Hematopoietic multipotent progenitor cell treated with erythropoietin and hydrocortisone succinate and interleukin-3 and kit ligand, for 17 days (in vitro differentiated cells): ENCODE measurements at places on chromosomes 1 and 21.

DNA sequence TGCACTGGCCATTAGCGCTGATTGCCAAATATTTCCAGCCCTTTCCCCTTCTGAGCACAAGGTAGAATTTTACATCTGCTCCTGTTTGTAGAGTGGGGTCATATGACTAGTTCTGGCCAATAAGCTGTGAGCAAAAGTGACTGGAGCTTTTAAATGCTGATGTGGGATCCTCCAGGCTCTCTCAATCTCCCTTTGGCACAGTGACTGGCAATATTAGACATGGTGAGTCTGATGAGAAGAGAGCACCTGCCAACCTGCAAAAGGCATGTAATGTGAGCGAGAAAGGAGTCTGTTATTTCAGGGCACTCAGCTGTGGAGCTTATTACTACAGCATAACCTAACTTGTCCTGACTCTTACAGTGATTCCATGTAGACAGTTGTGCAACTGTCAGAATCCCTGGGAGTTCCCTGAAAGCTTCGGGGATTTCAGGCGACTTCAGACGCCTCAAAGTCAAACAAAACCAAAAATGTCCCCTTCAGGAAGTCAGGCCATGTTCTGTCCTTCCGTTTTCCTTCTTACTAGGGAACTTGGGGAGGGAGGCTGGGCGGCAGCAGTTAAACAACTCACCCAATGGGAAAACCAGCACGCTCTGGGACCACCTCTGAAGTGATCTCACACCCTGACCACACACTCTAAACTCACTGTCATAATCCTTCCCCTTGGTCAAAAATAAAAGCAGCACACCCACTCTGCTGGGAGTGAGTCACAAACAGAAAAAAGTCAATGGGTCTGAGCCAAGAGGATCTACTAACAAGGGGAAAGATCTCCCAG is 3.6 kb upstream of the RASSF5 start:
- DNase-seq, result no peak

- DNase-seq, result no peak
Observed at GRCh38 chr1:229636042-229636441, 10.0 kb downstream of the URB2 start.

GRCh38 chr21:33661146-33661545 is 18.8 kb downstream of the ITSN1 start:
- DNase-seq, result no peak

DNA sequence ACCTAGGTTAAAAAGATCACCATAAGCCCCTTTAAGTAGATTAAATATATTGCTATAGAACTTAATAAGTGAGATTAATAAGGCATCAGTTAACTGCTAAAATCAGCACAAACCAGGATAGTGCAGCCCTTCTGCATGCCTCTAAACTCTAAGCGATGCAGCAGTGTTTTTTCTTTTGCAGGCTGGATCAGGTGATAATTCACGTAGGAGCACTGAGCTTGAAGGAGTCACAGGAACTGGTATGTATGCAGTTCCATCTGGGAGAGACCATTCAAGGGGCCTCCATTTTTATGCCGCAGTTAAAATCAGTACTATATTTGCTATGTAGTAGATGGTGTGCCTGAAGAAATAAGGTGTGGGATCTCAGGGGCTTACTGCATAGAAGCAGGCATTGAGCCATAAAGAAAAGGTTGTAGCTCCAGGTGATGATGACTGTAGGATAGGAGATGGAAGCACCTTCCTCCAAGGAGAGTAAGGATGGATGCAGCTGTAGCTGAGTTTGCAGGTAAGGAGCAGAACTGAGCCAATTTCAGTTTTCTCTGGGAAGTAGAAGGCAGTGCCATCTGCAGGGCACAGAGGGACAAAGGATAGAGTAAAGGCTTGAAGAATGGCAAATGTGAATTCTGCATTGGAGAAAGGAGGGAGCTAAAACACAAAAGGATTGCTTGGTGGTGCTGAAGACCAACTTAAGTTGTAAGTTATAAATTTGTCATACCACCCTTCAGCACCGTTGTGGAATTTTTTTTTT is 22.6 kb downstream of the NPL start:
- no peak for DNase-seq

GRCh38 chr1:12244078-12244477 is 14.2 kb downstream of the VPS13D start:
- peak; percentile 25 for DNase-seq

DNA sequence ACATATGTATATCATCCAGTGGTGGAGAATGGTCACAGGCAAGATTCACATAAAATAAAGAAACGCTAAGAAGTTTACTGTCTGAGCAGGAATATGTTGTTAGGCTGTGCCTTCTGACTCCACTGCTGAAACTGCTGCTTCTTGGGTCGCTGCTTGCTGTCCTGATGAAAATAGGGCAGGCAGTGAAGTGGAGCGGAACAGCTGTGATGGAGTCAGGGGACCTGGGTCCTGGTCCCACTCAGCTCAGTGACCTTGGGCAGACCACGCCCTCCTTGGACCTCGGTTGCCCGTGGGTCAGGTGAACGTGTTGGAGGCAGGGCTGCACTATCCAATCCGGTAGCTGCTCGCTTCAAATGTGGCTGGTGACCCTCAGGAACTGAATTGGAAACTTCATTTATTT is 33.4 kb upstream of the IFFO2 start:
- no peak for DNase-seq

DNA sequence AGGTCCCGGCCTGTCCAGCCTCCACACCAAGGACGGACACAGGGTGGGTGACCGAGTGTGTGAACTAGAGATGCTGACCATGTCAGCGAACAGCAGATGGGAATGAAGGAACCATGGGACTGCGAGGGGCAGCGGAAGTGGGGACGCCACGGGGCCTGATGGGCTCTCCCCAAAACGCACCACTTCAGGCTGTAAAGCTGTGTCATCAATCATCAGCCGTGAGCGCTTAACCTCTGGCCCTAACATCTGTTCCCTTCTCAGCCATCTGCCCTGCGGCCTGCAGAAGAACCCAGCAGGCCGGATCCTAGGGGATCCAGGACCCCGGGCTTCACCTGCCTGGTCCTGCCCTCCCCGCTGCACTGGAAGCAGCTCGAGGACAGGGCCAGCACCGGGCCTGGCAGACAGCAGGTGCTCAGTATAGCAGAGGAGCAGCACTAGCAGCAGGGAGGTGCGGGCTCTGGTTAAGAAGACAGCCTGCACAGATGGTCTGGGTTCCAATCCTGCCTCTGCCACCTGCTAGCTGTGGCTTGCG is 58.7 kb downstream of the DMRTB1 start:
- no peak for DNase-seq

DNA sequence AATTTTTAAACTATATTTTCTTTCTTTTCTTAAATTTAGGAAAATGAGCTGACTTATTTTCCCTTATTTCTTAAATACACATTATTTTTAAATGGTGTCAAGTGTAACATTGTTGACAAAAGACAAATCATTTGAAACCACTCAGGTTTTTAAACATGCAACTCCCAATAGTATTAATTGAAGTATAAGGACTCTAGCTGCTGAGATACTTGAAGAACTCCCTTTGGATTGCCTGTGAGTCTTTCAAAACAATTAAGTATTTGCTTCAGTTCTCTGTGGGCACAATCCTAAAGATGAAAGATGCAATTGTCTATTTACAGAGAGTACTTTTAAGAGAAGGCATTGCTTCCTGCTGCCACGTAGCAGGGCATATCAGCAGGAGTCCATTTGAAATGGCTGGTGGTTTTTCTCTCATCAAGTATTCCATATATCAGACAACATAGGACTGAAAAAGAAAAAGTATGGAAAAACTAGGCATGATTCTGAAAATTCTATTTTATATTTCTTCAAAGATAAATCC is 373.4 kb downstream of the NEGR1 start:
- no peak for DNase-seq

DNA sequence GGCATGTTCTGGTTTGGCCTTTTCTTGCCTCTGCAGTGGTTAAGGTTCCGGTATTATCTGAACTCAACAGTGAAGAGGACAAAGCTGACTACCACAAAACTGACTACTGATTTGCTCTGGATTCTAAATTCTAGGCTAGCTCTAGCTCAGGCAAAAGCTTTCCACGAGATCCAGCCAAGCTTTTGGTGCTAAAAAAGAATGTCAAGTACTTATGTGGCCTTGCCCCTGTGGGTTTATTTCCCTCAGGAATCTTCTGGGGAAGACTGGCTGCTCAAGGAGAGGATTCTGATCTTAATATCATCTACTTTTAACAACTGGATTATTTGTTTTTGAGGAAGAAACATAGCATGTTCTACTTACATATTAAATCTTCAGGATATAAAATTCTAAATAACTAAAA is 26.1 kb upstream of the MTMR11 start:
- no peak for DNase-seq

GRCh38 chr1:165408518-165408917 is 36.4 kb downstream of the RXRG start:
- DNase-seq, result no peak

GRCh38 chr1:9561429-9561828 is 22.2 kb downstream of the SLC25A33 start:
- DNase-seq, result peak; percentile 12

DNA sequence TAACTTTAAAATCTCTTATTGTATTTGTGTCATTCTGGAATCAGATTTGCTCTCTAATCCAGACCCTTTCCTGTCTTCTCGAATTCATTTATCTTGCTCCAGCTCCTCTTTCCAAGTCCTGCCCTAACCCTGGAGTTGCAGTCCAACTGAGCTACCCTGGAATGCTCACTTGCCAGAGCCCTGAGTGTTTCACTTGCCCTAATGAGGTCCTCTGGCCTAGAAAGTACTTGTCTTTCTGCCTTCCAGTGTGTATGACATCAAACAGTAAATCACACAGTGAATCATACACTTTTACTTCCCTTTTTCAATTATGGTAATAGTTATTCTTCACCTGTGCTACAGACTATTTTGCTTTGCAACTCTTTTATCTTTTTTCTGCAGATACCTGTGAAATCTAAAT is 96.9 kb downstream of the NEK7 start:
- no peak for DNase-seq

DNA sequence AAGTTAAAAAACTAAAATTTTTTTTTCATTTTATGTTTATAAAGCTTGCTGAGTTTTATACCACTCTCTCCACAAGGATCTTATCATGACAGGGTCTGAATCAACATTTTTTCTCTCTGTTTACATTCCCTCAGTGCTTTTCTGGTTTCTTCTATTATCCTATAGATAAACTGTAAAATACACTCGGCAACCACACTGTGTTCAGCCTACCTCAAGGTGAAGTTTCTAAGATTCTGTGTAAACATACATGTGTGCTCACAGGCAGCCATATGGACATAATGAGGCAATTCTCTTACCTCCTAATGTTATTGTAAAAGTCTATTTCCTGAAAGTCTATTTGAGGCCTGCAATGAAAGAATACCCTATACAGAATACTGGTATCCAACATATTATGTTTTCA is 114.6 kb downstream of the NTPCR start:
- no peak for DNase-seq

- DNase-seq, result no peak
Observed at GRCh38 chr1:89347296-89347695, 16.6 kb upstream of the GBP6 start.

GRCh38 chr1:1183833-1184775 is 10.4 kb downstream of the TTLL10 start:
- no peak for DNase-seq

DNA sequence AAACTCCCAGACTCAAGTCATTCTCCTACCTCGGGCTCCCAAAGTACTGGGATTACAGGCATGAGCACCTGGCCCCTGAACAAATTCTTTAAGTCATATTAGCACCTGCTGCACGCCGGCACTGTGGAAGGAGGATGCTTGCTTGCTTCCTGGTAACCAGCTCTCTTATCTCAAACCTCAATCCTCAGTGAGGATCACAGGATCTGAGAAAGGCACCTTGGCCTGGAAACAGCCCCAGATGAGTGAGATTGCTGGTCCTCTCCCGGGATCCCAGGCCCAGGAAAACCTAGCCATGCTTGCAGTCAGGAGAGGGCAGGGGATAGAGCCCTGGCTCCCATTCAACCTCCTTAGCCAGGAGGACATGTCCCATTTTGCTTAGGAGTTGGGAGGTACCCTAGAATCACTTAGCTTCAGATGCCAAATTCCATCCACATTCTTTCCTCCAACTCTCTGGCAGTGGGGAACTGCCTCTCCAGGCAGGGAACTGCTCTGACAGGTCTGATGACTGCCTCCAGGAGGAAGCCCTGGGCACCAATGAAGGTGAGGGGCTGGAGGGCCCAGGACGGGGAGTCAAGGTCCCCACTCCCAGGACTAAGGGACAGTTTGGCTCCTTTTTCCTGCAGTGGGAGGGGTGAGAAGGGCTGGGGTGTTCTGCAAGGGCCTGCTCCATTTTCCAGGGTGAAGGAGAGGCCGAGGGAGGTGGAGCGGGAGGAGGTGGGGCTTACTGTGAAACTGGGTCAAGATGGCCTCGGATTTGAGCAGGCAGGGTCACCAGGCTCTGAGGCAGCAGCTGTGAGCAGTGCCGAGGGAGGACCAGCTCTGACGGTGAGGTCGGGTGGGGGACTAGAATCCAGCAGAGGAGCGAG is 9.5 kb downstream of the GPR37L1 start:
- no peak for DNase-seq
